ENCODE measurements at places on chromosomes 4 and X. TPM values are rescaled to one million over a fixed set of nuclear protein-coding genes. Genes with fewer than 3 reads are reported as not detected.
A peak's percentile ranks its signal among the peaks of the same experiment; 100 is the strongest.

DNA sequence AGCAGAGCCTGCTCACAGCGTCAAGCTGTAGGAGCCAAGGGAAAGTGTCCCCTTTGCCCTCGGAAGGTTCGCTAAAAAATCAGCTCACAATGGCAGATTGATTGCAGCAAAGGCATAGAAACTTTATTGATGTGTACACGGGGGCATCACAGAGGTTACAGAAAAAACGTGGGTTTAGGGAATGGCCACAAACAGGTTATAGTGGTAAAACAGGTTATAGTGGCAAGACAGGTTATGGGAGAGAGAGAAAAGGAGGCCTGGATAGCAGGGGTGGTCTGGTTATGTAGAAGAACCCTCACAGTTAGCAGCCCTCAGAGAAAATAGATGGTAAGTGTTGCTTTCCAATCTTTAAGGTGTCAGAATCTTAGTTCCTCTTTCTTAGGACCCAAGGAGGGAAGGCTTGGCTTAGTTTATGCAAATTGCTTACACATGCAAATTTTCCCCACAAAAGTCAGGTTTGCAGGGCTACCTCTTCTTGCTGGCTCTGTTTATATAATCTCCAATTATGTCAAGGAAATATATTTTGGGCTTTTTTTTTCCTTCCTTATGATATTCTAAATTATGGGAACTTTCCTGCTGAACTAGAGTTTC lies 113.7 kb downstream of the BMP15 start:
- H3K4me3 ChIP-seq, result no peak overlapping the region
- H3K36me3 ChIP-seq, result no peaks in the 10 kb centered on the region
- H3K4me1 ChIP-seq, result no peaks in the 10 kb centered on the region
- H3K27me3 ChIP-seq, result no peaks in the 10 kb centered on the region

The PRPS2 gene
- total RNA-seq, result 11.8 TPM

The CFAP99 gene
- total RNA-seq, result not detected

DNA sequence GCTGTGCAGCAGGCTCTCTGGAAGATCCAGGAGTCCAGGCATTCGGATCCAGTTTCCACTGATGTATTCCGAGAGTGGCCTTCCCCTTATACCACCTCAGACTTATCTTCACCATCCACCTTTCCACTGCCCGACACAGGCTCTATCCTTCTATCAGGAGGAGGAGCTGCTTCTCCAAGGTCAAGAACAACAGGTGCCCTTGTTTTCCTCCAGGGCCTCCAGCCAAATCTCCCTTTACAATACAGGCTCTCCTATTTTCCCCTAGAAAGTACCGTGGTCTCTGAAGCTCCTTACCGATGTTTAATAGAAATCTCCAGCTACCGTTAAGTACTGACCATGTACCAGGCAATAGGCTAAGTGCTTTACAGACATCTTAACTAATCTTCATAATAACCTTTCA lies 61.3 kb downstream of the AFAP1 start:
- no peak overlapping the region for H3K4me3 ChIP-seq
- H3K4me1 ChIP-seq, result peaks cover 57% of the 10 kb centered on the region
- no peak for DNase-seq
- peaks cover 2% of the 10 kb centered on the region for H3K36me3 ChIP-seq
- peak overlapping the region; percentile 13 for H3K27ac ChIP-seq

DNA sequence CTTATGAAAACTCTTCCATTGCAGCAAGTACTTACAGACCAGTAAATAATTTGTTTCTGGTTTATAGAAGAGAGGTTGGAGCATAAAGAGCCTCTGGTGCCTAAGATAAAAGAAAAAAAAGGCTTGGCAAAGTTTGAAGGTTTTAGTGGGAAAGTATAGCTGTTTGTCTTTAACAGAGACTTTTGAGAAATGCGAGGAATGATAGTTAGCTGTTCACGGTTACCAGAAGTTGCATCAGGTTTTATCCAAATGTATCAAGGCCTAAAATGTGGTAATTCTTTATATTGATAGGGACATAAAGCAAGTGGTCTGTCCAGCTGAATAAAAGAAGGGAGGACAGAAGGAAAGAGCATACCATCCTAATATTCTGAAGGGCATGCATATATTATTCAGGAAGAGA lies 29.3 kb downstream of the RAP1GDS1 start:
- no peaks in the 10 kb centered on the region for H3K4me1 ChIP-seq
- H3K36me3 ChIP-seq, result peaks cover 10% of the 10 kb centered on the region
- no peak overlapping the region for H3K4me3 ChIP-seq
- H3K27ac ChIP-seq, result no peak overlapping the region
- no peaks in the 10 kb centered on the region for H3K27me3 ChIP-seq
- peak; percentile 70 for DNase-seq

DNA sequence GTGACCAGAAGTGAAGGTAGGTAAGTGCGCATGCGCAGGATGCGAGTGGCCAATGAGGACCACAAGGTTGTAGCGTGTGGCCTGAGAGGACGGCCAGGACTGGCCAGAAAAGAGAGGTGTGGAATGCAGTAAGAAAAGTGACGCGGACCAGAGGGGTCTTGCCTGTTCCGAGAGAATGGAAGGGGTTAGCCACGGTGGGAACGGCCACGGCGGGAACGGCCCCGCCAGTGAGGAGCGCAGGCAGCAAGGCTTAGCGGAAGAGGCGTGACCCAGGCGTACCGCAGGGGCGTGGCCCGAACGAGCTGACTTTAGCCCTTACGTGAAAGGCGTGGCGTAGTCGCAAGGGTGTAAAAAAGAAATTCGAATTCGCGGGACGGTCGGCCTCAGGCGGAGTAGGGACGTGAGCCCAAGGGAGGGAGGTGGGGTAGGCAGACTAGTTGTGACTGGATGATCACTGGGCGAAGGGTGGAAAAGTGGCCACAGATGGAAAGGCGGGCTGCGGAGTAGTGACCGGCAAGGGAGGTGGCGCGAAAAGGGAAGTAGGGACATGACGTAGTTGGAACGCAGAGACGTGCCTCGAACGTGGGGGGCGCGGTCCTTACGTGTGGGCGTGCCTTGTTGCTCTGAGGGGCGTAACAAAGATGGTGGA lies 10.4 kb upstream of the CLTRN start:
- H3K27ac ChIP-seq, result peak overlapping the region; percentile 100
- H3K4me1 ChIP-seq, result peaks cover 13% of the 10 kb centered on the region

DNA sequence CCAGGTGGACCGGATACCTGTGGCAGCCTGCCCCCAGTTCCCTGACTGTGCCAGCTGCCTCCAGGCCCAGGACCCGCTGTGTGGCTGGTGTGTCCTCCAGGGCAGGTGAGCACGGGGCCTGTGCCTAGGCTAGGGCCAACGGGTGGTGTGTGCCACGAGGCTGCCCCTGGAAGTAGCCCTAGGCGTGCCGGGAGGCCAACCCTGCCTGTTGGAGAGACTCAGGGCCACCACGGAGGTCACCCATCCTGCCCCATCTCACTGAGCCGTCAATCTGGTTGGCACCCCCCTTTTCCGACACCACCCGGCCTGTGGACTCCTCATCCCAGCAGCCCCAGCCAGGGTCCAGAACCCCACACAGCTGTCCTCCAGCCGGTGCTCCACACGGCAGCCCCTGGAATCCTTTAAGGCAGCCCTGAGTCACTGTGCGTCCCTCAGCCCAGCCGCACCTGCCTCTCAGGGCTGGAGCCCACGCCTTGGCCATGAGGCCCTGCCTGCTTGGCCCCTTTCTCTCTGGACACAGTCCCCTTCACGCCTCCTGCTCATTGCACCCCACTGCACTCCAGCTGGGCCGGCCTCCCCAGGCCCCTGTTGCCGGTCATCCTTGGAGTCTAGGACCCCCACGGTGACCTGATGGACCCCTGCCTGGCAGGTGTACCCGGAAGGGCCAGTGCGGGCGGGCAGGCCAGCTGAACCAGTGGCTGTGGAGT lies 5.3 kb downstream of the PLXNB3 start:
- H3K4me1 ChIP-seq, result peaks cover 22% of the 10 kb centered on the region
- no peaks in the 10 kb centered on the region for H3K27me3 ChIP-seq
- DNase-seq, result no peak
- H3K27ac ChIP-seq, result no peak overlapping the region
- no peaks in the 10 kb centered on the region for H3K36me3 ChIP-seq

DNA sequence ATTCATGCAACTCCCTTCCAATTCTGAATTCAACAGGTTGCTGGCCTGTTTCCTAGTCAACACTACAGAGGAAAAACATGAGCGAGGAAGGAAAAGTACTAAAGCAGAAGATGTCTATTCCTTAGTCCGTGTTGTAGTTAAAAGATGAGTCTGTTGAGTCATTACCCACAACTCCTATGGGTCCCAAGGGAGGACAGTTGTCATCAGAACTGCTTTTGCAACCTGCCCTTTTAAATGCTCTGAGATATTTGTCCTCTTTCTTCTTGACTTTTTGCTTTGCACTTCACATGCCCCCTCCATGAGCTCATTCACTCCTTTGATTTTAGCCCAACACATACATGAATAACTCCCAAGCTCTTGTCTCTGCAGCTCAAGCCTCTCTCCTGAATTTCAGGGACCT lies 119.2 kb downstream of the CORIN start:
- no peak for DNase-seq
- no peak overlapping the region for H3K27ac ChIP-seq
- H3K36me3 ChIP-seq, result no peaks in the 10 kb centered on the region
- H3K4me1 ChIP-seq, result no peaks in the 10 kb centered on the region
- H3K4me3 ChIP-seq, result no peak overlapping the region
